T-cell (primary cell): ENCODE measurements at places on chromosomes 12 and 14.

DNA sequence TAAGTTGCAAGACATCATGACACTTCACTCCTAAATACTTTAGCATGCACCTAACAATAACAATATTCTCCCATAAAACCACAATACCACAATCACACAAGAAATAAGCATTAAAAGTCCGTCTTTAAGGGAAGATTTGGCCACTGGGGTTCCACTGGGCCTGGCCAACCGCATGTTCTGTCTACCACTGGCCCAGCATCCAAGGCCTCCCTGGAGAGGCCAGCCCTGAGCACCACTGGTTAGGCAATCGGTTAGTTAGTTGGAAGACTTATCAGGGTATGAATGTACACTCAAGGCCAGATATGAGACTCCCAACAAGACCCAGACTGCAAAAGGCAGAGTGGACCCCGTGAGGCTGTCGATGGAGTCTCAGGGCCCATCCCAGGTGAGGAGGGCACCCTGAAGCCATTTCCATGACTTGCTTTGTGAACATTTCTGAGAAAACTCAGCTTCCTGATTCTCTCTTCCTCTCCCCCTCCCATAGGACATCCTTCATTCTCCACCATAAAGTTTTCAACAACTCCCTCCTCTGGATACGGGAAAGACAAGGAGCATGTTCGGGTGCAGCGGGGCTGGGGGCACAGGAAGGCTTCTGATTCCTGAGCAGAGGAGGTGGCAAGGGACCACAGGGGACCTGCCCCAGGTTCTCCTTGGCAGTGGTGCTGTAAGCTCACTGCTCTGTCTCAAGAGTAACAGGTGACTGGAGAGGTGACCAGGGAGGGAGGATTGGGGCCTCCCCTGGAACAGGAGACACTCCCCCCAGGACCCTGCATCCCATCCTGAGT lies 5.9 kb downstream of the PXN start:
- no peak for DNase-seq

GRCh38 chr14:66284346-66284745 lies 201.8 kb upstream of the CCDC196 start:
- no peak for DNase-seq

GRCh38 chr14:72685456-72685855 lies 208.4 kb downstream of the DPF3 start:
- DNase-seq, result no peak

DNA sequence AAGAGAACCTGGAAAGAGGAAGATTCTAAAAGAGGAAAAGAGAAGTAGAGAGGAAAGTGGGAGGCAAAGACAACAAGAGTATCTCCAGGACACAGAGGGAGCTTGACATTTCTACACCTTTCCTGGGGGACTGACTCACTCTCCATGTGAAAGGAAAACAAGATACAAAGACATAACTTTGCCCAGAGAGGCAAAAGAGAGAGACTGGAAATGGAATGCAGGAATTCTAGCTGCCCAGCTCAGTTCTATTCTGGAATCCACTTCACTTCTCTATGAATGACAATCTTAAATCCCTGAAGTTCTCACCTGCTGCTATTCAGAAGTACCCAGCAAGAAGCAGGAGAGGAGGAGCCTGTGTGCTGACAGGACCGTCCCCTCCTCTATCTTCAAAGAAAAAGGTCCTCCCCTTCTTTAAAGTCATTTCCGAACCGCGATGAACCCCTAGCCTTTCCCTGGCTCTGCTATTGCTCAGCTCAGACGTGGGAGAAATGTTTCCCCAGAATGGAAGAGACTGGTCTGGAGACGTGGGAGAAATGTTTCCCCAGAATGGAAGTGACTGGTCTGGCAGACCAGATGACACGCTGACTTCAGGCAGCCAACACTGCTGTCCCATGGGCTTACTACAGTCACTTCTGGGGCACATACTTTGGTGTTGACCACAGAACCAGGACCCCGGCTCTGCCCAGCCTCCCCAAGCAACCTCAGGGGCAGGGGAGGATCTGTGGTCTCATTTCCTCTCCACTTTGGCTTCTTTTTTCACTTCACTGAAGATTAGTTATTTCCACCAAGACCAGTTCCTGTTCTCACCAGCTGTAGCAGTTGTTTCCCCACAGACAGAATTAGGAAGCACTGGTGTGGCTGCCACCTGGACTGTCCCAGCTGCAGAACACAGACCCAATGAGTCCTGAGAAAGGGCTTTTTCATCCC lies 8.3 kb downstream of the FMNL3 start:
- no peak for DNase-seq

GRCh38 chr14:104350463-104351185 lies 212.2 kb downstream of the KIF26A start:
- DNase-seq, result no peak

GRCh38 chr14:94998685-94999084 lies 158.6 kb downstream of the DICER1 start:
- no peak for DNase-seq

DNA sequence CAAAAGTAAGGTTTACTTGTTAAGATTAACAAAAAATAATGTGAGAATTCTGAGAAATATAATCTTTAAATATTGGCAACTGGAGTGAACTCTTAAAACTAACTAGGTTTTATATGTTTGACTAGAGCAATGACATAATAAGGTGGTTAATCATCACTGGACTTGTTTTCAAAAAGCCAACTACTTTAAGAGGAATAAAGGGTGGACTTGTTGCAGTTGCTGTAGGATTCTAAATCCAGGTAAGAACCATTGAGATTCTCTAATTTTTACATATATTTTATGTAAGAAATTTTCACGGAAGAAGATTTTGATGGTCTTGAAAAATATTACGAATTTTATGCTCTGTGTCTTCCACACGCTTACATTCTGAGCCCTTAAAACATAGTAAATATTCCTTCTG lies at the start of gene SLCO1B1:
Gene SLCO1B1 (plus strand): TSS at position 197 of the 400 bp plus-strand sequence. CDS start 10,381 bp downstream, outside the sequence.
- no peak for DNase-seq

DNA sequence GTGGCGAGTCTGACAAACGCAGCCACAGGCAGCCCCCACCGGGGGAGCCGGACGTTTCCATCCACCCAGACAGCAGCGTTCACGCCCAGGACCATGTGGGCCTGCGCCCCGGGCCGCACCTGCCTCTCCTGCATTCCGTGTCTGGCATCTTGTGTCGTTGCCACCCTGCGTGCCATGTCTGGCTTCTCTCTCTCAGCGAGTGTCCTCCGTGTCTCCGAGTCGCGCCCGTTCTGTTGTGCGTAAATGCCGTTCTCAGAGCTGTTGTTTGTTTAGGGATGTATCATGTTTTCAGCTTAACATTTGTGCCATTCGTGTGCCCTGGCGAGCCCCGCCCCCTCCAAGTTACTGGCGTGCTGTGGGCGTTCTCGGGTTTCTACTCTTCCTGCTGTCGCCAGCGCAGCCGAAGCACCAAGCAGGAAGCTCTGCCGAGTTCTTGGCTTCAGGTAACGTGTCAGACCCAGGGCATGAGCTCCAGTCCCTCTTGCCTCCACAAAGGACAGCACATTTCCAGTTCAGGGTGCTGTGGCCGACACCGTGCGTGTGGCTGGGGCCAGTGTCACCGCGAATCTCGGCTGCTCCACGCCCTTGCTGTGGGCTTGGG lies 34.6 kb downstream of the NOC4L start:
- no peak for DNase-seq

- no peak for DNase-seq
These were observed 17.9 kb upstream of the PLEKHG6 start for GRCh38 chr12:6292606-6293005.

GRCh38 chr12:96155781-96156180 lies 38.4 kb upstream of the ELK3 start:
- DNase-seq, result no peak

DNA sequence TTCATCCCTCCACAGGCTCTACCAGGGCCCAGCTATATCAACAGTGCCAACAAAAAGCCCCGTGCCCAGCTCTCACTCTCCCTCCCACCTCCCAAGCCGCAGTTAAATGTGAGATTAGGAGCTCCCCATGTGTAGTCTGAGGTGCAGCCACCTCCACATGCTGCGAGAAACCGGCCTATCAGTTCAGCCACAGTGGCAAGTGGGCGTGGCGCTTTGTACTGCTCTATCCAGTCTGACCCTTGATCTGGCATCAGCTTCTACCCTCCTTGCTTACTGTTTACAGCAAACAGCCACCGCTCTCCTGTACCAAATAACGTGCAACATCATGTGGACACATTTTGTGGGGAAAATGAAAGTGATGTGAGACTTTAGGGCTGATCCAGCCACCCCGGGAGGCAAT lies 1.7 kb downstream of the PLEK2 start:
- no peak for DNase-seq

GRCh38 chr14:104898870-104899510 lies 25.7 kb upstream of the PLD4 start:
- no peak for DNase-seq

DNA sequence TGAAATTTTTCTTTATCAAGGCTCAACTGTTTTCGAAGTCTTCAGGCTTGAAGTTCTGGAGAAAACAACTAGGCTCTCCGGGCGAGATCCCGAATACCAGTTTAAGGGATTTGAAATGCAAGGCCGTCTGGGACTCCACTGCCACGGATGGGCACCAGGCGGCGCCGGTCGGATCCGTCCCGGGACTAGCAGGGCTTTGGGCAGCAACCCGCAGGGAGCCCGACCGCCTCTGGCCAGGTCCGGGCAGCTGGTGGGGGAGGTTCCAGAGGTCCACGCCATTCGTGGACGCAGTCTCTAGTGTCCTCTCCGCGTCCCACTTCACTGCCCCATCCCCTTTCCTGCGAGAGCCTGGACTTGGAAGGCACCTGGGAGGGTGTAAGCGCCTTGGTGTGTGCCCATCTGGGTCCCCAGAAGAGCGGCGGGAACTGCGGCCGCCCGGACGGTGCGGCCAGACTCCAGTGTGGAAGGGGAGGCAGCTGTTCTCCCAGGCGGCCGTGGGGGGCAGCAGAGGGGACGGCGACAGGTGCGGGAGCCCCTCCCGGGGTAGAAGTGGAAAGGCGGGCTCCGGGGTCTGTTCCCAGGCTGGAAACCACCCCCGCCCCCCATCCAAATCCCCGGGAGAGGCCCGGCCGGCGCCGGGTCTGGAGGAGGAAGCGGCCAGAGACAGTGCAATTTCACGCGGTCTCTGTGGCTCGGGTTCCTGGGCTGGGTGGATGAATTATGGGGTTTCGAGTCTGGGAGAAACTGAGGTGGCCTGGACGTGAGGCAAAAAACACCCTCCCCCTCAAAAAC lies 838 bp upstream of the ERBB3 start:
- peak; percentile 29 for DNase-seq
